Hematopoietic multipotent progenitor cell treated with erythropoietin and hydrocortisone succinate and interleukin-3 and kit ligand, for 8 days (in vitro differentiated cells): ENCODE measurements at places on chromosomes 4 and X.

- DNase-seq, result no peak
Measured at GRCh38 chrX:135513130-135513515, 7.3 kb upstream of the INTS6L start.

DNA sequence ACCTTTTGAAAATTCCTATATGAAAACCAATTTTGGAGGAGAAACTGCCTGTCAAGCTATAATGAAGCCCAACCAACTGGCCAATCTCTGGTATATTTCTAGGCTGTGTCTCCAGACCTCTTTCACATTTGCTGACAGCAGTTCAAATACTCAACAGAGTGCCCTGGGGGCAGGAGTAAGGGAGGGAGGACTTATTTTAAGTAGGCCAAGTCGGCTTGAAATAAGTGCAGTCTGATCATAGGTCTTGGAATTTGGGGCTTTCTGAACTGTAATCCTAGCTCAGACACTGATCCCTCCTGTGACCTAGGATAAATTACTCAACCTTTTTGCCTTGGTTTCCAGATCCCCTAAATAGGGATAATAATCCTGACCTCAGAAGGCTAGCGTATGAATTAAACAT is 59.4 kb upstream of the SLC7A11 start:
- no peak for DNase-seq

- DNase-seq, result no peak
Measured at GRCh38 chrX:65647801-65648200, 19.7 kb upstream of the MSN start.

GRCh38 chr4:31929676-31930345 is 1209.6 kb downstream of the PCDH7 start:
- no peak for DNase-seq

- DNase-seq, result no peak
Measured at GRCh38 chr4:89294573-89295269, 12.9 kb downstream of the GPRIN3 start.

DNA sequence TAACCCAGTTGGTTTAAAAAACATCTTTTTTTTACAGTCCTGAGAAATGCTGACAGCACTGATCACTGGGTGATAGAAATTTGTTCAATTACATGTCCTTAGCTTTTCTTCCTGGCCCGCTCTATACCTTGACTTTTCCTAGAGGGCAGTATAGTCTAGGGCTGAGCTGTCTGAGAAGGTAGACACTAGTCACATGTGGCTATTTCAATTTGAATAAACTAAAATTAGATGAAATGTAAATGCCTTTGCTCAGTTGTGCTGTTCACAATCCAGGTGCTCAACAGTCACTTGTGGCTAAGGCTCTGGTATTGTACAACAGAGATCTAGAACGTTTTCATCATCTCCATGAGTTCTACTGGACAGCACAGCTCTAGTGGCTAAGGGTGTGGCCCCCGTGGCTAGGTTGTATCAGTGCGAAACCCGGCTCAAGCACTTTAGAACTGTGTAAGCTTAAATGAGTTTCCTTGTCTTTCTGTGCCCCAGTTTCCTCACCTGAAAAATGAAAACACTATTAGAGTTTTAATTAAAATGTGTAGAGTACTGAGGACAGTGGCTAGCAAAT is 111.6 kb upstream of the WDR17 start:
- peak; percentile 3 for DNase-seq

DNA sequence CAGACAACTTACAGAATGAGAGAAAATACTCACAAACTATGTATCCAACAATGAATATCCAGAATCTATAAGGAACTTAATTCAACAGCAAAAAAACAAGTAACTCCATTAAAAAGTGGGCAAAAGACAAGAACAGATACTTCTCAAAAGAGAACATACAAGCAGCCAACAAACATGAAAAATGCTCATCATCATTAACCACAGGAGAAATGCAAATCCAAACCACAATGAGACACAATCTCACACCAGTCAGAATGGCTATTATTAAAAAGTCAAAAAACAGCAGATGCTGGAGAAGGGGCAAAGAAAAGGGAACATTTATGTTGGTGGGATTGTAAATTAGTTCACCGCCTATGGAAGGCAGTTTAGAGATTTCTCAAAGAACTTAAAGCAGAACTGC is 150.3 kb downstream of the FGF16 start:
- no peak for DNase-seq

GRCh38 chr4:171017593-171017992 is 795.6 kb upstream of the GALNTL6 start:
- no peak for DNase-seq

DNA sequence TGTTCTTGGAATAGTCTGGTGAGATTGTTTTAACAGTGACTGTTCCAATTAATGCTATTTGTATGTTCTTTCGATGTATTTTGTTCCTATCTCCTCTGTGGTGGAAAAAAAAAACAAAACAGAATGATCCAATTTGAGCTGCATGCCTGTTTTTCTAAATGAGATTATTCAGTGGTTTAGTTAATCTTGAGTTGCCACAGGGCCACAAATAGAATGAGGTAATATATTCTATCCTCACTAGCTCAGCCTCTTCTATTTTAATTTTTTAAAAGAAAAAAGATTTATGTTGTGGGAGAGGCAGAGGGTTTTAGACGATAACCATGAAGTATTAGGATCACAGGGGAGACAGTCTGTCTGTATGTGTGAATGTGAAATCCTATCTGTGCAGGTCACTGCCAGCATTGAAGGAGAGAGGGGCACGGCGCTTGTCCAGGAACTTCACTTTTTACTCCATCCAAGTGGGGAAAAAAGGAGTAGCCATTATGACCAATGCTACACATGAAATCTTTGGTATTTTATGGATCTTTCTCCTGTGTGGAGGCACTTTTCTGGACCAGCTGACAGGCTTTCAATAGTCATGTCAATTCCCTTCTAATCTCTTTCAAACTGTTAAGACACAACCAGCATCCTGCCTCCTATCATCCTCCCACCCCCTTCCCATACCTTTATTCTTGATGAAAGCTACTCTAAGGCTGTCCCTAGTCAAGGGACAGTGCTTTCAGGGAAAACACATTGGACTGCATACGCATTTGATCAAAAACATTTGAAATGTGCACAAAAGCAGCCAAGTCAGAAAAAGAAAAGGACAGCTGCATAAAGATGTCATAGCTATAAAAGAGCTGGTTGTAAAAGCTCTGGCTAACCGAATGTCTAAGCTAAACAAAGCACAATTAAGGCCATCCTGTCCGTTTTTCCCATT is 1063.8 kb upstream of the INTU start:
- no peak for DNase-seq

- no peak for DNase-seq
Measured at GRCh38 chrX:32087663-32088062, 1015.8 kb upstream of the FTHL17 start.

- no peak for DNase-seq
Measured at GRCh38 chr4:62487016-62487415, 1286.9 kb downstream of the ADGRL3 start.

DNA sequence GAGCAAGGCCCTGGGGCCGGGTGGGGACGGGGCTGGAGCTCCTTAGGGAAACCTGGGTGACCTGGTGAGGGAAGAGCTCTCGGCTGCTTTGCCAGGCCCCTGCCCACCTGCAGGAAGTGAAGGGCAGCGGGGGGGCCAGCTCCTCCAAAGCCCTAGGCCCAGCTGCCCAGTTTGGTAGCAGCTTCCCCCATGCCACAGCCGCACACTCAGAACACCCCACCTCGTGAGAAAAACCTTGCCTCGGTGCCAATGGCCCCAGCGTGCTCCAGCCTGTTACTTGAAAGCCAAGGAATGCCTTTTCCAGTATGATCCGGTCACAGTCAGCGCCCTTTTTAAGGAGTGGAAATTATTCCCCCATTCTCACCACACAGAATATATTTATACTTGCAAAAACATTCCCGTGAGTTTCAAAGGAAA is 38.3 kb downstream of the ACOX3 start:
- DNase-seq, result no peak

DNA sequence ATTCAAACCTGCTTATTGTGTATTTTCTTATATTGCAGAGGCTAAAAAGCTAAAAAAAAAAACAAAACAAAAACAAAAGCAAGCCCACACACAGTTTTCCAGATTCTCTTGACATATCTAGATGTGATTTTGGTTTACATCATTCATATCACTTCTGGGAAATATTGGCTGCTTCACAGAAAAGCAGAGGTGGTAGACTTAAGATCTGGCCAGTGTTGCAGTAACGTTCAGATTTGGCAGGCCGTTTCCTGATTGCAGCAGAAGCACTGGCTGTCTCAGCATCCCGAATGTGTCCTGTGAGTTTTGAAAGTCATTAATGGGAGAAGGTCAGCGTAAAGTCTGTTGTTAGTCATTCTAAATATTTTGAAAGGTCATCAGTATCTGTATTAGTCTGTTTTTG is 2062.0 kb downstream of the ARAP2 start:
- no peak for DNase-seq

DNA sequence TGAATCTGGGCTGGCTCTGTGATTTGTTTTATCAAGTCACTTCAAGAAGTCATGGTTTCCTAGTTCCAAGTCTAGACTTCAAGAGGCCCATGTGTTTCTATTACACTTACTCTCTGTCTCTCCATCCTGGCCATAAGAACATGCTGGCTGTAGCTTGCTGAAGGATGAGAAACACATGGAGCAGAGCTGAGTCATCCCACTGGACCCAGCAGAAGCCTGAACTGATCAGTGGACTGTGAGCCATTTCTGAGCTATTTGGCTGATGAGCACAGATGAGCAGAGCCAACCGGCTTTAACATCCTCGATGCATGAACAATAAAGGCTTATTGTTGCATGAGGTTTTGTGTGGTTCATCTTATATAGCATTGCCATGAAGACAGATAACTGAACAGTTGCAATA is 290.6 kb upstream of the BOD1L1 start:
- no peak for DNase-seq

- no peak for DNase-seq
Measured at GRCh38 chr4:138487670-138488069, 245.5 kb upstream of the SLC7A11 start.

- no peak for DNase-seq
Measured at GRCh38 chr4:2248044-2248780, 6.3 kb upstream of the HAUS3 start.

GRCh38 chr4:13378973-13379759 is 105.0 kb downstream of the RAB28 start:
- no peak for DNase-seq

DNA sequence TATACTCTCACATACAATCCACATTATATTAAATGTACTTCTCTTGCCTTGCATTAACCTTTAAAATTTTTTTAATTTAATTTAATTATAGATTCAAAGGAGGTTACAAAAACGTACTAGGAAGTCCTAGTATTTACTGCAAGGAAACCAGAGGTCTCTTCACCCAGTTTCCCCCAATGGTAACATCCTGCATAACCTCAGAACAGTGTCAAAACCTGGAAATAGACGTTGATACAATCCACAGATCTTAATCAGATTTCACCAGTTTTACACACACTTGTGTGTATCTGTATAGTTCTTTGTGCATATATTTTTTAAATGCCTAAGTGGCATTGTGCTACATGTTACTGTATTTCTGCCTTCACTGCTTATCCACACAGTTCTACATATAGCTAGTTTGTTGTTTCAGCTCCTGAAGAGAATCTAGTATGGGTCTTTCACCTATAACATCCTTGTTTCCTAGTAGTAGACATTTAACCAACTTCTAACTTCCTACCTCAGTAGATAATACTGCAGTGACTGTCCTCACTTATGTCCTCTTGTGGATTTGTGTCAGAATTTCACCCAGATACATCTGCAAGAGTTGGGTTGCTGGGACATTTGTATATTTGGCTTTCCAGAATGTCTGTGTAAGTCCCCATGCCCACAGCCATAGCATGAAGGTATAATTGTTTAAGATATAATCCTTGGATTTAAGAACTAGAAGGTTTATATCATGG is 103.2 kb downstream of the NFKB1 start:
- no peak for DNase-seq

DNA sequence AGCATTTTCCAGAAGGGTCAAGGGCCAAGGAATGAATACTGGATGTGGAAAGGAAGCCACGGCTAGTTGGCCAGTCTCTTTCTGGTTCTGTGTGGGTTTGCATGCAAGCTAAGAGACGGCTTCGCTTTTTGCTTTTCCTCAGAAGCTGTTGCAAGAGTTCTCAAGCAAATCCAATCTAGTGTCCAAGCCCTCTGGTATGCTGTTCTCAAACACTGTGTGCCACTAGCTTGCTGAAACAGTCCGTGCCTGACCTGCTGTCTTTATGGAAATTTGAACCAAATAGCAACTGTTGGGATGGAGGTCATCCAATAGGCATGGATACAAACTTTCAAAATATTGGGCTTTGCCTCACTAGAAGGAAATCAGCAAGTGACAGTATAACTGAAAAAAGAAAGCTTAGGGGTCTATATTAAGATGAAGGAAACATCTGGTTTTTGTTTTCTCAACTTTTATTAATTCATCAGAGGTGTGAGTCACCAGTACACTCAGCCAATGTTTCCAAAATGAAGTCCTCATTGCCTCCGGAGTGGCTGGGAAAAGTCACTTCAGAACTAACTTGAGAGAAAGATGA is 70.5 kb downstream of the SLC9A6 start:
- DNase-seq, result no peak

GRCh38 chrX:65783746-65784145 is 116.3 kb downstream of the MSN start:
- DNase-seq, result no peak

DNA sequence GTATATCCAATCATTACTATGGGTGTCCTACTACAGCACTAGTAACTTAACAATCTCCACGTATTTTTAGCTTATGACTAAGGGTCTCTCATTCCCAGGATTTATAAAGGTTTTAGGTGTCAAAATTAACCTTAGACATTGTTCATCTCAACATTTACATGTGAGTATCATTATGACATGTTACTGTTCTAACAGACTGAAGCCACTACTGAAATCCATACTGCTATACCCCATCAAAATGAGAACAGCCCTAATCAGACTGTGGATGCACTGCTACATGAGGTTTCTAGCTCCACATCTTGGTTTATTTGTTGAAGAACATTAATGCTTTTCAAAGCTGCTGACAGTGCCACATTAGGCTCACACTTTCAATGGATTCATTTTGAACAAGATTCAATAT is 35.6 kb upstream of the TXK start:
- DNase-seq, result no peak

DNA sequence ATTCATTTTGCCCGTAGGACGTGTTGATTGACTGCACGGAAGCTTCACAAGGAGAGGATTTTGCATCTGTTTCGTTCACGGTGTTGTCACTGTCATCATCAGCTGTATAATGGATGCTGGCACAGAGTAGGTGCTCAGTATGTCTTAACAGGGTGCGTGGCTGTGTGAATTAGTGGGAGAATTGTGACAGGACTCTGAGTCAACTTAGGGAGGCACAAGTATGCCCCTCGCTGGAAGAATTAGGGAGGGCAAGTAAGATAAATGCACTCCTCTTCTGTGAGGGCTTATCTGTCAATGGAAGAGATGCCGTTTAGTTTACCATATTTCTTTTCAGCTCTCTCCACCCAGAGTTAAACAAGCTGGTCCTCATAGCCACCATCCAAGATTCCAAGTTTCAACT is 107.2 kb downstream of the TRIML1 start:
- DNase-seq, result no peak
